Stimulated activated CD4-positive, alpha-beta T cell treated with anti-CD3 and anti-CD28 coated beads, Interleukin-1b, Interleukin-23, amount 100 ng/mL, for 1 hour (primary cell): ENCODE measurements at places on chromosomes 1 and 21.

DNA sequence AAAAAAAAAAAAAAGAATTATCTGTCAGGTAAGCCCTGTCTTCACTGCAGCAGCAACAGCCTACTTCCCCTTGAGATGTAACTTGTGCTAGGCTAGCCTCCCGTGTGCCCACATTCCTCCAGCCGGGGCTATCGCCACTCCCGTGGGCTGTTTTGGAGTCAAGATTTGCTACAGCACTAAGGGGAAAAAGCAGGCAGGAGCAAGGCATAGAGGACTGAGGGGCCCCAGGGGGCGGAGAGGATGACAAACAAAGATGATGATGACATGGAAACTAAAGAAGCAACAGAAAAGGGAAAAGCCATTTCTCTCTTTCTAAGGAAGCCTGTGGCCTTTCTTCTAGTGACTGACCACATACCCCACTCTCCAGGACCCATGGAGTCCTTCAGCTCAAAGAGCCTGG lies 1.9 kb downstream of the TNFAIP8L2 start:
- DNase-seq = peak; percentile 29

DNA sequence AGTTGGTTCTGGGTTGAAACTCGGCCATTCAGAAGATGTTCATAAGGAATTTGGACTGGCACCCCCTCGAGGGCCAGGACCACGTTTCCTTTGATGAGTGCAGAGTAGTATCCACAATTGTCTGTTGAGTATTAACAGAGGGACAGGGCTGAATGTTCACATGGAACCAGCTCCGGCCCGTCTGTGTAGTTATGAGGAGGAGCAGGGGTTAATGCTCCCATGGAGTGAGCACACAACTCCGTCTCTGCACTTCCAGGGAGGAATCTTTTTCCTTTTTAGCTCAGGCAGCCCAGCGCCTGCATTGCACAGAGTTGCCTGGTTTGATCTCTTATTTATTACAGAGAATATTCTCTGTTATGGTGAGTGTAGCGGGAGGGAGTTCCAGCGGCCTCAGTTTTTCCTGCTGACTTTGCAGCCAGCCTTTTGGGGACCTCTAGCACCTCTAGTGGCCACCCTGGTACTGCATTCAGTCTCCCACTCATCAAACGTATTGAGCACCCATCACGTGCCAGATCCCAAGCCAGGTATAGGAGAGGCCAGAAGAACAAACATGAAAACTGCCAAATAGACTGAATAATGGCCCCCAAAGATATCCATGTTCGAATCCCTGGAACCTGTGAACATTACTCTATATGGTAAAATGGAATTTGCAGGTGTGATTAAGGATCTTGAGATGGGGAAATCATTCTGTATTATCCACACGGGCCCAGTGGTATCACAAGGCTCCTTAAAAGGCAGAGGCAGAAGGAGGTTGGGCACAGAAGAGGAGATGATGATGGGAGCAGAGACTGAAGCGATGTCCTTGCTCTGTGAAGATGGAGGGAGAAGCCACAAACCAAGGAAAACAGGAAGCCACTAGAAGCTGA lies 167.7 kb upstream of the CSF3R start:
- peak; percentile 47 for DNase-seq

GRCh38 chr1:201169971-201170532 lies 15.8 kb upstream of the TMEM9 start:
- DNase-seq = no peak

DNA sequence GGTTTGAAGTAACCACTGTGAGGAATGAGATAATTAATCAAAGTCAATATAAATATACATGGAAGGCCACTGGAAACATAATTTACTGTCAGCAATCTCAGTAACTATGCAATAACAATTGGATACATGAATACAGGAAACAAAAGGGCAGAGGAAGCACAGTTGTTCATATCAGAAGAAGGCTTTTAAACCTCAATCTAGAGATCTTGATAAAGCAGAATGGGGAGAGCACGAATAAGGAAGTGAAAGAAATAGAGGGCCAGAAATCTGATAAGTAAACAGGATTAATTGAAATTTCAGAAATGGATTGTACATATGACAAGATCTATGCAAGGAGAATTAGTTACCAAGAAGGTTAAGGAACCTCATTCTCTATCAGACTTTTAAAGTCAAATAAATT lies 93.0 kb downstream of the EVI5 start:
- no peak for DNase-seq

GRCh38 chr1:111140680-111140967 lies 601 bp downstream of the CEPT1 start:
- DNase-seq = no peak

DNA sequence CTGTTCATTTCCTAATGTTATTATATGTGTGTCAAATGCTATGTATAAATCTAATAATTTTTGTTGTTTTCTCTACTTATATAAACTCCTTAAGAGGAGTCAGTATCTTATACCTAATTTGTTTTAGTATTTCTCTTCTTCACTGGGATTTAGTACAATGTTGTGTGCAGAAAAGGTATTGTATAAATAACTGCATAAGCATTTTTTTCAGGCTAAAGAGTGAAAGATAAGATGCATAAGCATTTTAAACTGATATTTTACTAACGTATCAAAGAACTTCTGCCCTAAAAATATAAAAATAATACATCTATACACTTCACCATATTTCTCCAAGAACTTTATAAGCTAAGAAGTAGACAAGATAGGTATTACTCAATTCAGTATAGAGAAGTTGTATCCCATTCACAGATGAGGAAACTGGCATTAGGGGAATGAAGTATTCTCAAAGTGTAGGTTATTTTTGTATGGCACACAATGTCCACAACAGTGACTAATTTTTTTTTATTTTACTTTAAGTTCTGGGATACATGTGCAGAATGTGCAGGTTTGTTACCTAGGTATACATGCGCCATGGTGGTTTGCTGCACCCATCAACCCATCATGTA lies 59.3 kb downstream of the NUP210L start:
- DNase-seq = no peak

DNA sequence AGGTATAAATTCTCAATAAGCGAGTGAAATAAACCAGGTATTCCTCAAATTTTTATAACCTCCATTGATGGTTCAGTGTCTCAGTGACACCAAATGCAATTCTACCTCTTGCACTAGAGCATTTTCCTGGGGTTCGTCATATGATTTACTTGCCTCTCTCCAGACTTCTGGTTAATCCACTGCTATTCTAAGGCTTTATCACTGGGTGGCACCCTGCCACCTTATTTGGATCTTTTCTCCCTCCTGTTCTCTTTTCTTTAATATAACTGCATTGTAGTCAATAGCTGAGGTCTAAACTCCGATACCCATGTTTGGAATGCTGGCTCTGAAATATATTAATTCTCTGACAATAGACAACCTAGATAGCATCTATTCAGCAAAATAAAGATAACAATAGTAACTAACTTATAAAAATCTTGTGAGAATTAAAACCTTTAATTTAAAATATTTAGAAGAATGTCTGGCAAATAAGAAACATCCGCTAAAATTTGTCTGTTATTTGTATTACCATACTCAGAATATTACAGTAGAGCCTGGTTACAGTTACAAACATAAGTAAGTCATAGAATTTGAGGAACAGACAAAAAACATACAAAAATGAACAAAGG lies 436.4 kb downstream of the PLA2G4A start:
- DNase-seq = no peak

- DNase-seq = no peak
These were observed 11.3 kb downstream of the FAM20B start for GRCh38 chr1:179036844-179037465.

- no peak for DNase-seq
These were observed 130.6 kb downstream of the URB2 start for GRCh38 chr1:229756666-229757065.

GRCh38 chr1:228081144-228081543 lies 1.4 kb upstream of the ARF1 start:
- no peak for DNase-seq

DNA sequence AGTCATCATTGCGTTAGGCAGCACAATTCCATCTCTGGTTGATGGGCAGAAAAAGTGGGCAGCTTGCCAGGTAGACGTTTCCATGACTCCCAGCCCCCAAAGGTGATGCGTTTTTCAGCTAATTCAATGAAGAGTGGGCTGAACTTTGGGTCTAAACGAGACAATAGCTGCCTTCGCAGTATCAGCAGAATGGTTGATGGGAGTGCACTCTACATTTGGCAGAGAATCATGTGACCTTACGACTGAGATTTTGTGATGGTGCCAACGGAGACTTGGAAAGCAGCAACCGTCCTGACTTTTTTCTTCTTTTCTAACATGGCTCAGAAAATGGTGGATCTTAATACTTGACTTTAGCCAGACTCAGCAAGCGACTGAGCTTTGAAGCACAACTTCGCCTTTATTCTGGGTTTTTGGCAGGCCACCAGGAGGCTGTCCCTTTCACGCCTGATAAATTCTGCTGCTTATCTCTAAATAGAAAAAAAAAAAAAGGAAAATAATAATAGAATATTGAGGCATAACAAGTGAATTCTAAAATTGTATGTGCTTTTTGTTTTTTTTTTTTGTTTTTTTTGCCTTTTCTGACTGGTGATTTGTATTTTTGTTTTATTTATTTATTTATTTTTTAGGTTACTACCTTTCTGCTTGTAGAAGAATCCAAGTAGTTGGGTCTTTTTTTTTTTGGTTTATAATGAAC lies 804.8 kb downstream of the USP25 start:
- DNase-seq = no peak

DNA sequence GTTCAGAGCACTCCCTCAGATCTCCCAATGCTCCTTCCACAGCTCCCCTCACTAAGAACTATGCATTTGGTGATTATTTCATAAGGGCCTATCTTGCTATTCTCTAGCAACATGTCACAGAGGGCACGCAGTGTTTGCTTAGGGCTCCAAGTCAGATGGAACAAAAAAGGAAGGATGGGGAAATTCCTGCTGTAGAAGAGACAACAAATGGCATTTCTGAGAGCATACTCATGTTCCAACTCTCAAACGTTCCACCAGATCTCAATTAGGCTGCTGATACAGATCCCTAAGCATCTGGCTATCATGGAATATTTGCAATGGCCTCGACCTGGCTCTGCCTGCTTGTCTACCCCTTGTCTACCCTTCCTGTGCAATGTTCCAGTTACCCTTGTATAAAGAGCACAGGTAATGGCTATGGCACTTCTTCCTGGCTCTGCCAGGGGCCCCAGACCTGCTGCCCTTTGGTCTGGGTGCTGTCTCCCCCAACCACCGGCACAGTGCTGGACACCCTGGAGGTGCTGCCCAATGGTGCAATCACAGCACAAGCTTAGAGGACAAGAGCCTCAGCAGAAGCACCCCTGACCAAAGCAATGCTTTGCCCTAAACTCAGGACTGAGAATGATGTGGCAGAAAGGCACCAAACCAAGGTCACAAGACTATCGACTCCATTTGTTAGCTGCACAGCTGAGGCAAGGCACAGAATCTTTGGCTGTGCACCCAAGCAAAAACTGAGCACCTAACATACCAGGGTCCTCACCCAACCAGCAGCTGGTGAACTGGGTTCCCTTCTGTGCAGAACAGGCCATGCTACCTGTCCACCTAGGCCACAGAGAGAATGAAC lies 3.6 kb downstream of the PARP1 start:
- DNase-seq = no peak

DNA sequence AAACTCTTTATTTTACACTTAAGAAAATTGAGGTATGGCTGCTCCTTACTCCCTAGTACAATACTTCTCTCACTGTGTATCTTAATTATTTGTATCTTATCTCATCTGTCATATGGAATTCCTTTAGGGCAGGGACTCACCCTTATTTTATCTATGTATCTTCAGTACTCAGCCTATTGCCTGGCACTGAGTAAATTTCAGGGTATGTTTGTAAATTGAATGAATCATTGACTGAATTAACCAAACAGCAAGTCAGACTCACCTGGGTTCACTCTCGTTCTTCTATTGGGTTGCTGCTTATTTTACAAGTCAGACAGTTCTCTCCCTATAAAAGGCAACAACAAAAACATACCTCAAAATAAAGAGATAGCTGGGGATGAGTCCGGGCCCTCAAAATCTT lies 63.8 kb downstream of the LAMC1 start:
- DNase-seq = no peak

DNA sequence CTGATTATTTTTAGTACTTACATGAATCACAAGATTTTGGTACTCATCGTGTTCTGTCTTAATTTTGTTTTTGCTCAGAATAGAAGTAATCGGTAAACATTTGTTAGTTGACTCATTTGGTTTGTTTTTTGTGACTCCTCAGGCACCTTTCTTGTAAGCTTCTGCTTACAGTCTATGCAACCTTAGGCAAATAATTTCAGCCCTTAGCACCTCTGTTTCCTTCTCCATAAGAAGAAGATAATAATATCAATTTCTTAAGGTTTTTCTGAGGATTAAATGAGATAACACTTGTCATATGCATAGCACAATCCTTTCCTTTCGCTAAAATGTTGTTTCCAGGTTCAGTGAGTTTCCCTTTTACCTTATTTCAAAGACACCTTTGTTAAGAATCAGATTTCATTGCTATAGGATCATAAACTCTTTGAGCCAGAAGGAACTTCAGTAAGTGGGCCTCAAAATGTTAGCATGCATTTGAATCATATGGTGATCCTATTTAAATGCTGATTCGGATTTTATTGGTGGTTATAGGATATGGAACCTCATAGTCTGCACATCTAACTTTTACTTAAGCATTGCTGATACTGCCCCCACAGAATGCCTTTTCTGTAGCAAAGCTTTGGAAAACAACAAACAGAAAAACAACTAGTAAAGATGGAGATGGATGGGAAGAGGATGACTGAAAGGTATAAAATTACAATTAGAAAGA lies 272.7 kb upstream of the CACYBP start:
- DNase-seq = no peak

DNA sequence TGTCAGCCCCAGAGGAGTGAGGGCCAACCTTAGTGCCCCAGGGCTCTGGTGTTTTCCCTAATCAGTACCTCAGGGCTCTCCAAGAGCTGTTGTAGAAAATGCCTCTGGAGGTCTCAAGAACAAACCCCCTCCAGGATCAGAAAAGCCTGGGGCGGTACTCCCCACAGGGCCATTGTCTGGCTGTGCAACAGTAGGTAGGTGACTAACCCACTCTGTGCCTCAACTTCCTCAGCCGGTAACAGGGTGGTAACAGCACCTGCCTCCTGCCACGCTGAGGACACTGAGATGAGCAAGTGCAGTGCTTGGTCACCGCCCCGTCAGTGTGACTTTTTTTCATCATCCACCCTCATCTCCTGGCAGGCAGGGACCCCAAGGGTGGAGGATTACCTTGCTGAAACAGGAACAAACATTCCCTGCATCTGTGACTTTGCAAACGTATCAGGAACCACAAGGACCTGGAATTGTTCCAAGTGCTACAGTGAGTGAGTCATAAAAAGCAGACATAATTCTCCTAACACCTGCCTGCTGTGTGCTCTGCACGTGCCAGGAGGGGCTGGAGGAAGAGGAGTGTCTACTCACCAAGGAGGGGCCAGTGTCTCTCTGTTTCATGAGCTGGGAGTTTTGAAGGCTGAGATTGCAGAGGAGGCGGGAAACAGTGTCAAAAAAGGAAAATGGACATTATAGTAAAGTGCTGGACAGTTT lies 440.8 kb downstream of the NPHP4 start:
- no peak for DNase-seq
